ENCODE measurements at places on chromosomes 2 and 18.

DNA sequence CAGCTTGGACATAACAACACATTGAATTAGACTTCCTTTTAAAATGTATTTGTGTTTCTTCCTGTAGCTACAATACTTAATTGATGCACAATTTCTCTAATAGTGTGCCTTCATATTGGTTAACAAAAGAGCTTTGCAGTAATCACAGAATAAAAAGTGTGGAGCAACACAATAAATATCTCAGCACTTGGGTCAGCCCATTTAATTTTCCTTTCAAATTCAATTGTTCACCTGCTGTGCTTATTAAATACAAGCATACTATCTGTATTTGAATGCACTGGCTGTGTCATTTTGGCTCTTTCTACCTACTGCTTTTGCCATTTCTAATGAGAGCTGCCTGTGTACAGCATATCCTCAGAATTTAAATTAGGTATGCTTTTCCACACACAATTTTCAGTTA, 1641.3 kb upstream of the SLC39A10 start:
- DNase-seq: no peak

DNA sequence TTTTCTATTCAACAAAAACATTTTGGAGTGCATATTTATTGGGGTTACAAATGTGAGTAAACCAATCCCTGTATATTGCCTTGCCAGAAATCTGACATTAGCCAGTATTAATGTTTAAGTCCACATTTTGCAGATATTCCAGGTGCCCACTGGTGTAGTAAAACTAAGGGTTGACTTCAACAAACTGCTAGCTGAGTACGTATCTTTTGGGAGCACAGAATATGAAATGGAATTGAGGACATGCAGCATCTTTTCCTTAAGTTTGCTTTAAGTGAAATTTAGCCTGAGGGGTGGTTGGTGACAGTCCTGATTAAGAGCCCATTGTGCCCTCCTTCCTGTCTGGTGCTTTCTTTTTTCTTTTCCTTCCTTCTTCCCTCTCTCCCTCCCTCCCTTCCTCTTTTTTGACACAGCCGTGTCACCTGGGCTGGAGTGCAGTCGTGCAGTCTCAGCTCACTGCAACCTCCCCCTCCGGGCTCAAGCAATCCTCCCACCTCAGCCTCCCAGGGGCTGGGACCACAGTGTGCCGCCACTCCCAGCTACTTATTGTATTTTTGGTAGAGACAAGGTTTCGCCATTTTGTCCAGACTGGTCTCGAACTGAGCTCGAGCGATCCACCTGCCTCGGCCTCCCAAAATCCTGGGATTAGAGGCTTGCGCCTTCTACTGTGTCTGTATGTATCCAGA, 1.6 kb downstream of the NUP35 start:
- DNase-seq: peak; percentile 56

DNA sequence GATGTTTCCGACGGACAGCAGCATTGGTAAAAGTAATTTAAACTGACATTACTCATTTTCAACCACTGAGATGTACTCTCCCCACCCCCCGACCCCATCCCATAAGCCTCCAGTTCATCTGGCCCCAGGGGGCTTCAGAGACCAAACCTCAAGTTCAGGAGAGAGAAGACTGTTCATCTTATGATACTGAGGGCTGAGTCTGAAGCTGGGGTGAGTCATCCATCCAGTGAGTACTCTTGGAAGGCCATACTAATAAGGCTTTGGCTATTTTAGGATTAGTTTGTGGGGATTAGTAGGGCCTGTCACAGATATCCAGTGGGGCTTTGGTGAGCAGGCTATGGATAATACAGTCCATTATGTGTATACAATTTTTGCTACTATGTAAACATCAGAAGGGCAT, 125.3 kb upstream of the APCDD1 start:
- DNase-seq: no peak

DNA sequence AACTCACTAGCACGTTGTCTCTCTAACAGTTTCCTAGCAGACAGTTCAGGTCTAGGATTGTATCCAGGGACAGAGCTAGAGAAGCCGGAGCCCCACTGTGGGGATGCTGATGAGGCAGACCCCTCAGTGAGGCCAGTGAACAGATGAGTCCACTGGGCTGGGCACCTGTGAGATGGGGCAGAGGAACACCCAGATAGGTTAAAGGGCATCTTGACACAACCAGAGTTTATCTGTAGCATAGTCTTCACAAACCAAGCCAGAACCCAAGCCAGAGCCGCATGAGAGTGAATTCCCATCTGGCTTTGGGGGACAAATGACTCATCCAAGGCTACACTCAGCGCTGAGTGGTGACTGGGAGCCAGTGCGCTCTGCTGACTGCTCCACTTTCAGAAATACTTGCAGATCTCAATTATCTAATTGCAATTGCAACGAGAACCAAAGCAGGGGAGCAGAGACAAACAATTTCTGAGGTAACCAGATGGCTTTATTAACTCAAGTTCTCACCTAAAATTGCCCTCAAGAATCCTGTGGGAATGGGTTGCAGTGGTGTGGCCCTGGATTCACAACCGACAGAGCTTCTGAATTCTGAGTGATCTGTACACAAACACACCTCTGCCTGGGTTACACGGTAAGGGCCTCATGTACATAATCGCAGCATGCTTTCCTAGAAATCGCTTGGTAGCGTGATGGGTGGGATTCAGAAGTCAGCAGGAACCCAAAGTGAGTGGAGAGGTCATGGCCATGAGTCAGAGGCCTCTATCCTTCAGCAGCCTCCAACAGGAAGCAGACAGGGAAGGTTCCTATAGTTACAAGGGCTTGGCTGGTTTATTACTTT, 48.7 kb upstream of the MSH2 start:
- no peak for DNase-seq

DNA sequence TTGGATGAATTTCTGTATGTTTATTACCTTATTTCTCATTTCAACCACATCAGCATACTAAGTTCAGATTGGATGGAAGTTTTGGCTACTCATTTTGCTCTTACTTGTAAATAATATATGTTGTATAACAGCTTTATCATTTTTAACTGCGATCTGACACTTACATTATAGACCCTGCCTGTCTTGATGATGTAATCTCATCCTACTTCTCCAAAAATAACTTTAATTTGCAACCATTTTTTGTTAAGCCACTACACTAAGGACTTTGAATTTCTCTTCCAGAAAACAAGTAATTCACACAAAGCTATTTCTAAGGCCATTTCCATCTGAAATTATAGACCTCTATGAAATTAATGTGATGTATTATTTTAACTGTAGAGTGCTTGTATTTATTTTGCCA, 240.7 kb downstream of the WDR7 start:
- no peak for DNase-seq

- DNase-seq: no peak
Measured at GRCh38 chr2:183903026-183903425, 695.3 kb upstream of the ZNF804A start.

GRCh38 chr2:69945441-69945840, 16.0 kb downstream of the ASPRV1 start:
- DNase-seq: no peak

DNA sequence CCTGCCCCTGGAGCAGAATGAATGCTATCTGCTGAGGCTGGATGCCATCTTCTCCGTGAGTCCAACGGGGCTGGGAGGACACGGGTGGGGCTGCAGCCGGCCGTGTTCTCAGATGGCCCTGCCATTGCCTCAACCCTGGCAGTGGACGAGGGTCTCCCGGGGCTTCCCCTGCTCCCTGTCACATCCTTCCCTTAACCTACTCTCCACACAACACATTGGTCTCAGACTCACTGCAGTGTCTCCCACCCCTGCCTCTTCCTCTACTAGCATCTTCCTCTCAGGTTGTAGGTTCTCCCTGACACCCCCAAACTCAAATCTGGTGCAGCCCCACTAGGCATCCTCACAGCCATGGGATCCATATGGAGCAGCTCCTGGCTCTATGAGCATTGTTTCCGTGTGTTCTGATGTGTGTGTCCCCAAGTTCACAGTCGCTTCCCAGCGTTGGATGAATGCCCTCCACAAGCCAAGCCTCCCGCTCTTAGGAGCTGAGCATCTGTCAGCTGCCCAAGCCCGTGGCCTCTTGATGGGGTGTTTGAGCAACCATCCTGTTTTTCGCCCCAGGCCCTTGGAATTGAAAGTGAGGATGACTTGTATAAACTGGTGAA, 27.8 kb downstream of the OTOF start:
- no peak for DNase-seq

DNA sequence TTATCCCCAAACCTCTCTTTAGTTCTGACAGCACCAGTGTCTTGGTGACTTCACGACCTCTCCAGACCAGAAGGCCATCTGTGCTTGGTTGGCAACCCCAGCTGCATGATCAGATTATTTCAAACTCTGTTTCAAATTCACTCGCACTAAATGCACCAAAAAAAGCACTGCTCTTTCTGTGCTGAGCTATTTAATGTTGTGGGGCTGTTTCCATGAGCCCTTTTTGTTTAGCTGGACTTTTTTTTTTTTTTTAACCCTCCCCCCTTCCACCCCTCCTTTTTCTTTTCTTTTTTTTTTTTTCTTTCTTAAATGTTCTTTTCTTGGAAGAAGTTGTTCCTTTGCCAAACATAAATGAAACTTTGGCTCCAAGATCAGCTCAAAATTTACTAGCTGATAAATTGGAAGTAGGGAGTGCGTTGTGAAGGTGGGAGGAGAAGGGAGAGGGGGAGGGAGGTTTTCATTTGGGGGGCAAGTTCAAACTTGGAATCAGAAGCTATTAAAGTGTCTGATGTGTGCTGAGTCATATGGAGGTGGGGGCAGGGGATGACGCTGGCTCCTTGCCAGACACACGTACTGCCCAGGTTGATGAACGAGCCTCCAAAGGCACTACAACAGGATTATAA, 543.0 kb upstream of the TNP1 start:
- no peak for DNase-seq

DNA sequence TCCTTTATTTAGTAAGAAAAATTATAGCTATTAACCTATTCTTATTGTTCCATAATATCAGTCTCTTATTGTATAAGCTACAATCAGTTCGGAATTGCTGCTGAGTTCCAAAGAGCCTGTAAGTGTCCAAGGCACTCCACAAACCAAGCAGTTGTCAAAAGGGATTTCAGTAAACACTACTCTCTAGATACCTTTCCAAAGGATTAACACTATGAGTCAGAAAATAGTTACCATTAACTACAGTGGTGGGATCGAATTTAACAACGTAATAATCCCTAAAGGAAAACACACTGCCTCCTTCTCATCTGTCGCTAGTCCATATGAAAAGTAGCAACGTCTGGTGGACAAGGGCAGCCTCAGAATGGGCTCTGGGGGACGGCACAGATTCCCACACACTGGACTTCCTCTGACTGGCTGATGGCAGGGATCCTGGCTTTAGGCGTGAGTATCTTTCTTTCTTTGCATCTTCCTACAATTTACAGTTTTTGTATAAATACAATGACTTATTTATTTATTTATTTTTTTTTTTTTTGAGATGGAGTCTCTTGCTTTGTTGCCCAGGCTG, 8.8 kb downstream of the TGFBRAP1 start:
- no peak for DNase-seq

- no peak for DNase-seq
Measured at GRCh38 chr18:11506856-11507255, 102.5 kb upstream of the SLC35G4 start.

- no peak for DNase-seq
Measured at GRCh38 chr2:7146151-7146550, 228.9 kb downstream of the RNF144A start.

- no peak for DNase-seq
Measured at GRCh38 chr2:46985512-46985911, 69.9 kb upstream of the MCFD2 start.

- DNase-seq: no peak
Measured at GRCh38 chr2:17442334-17442733, 75.9 kb downstream of the RAD51AP2 start.

DNA sequence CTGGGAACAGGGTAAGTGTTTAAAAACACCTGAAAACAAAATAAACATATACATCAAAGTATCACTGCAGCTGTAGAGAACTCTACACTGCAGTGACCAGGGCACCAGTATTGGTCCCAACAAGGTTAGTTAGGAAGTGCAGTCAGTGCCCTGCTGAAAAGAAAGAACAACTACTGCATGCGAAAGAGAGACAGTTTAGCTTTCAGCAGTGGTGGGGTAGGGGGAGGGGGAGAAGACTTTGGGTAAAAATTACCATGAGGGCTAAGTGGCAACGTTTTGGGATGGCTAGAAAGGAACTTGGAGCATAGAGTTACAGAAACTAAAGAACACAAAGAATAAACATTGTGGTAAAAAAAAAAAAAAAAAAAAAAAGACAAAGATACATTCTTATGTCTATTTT, 112.1 kb downstream of the UPP2 start:
- no peak for DNase-seq

DNA sequence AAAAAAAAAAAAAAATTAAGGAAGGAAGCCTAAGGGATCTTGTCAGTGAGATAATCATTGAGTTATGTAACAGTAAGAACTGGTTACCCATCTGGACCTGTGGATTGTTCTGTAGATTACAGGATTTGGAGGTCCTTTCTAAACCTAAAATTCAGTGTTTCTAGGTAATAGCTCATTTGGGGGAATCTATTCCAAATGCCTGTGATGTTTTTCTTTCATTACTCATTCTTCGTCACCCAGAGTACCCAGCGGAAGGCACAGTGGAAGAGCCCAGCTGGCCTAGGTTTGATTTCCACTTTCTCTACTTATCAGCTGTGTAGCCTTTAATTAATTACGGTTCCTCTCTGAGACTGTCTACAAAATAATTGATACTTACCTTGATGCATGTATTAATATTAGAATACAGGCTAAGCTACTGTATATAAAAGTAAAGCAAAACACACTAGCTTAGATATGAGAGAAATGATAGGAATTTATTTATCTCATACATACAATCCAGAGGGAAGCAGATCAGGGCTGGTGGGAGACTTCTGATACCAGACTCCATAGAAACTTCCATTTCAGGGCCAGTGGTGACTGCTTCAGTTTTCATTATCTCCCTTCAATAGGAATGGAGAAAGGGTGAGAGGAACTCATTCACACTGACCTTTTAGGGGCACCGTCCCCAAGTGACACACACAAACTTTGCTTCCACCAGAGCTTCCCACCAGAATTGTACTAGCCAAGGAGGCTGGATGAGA, 115.8 kb upstream of the NOSTRIN start:
- no peak for DNase-seq

Data from ELF-1 (cell line).